ENCODE measurements at places on chromosomes 6 and 20.

- DNase-seq = no peak
These were observed 8.9 kb upstream of the NR2E1 start for GRCh38 chr6:108156938-108157233.

DNA sequence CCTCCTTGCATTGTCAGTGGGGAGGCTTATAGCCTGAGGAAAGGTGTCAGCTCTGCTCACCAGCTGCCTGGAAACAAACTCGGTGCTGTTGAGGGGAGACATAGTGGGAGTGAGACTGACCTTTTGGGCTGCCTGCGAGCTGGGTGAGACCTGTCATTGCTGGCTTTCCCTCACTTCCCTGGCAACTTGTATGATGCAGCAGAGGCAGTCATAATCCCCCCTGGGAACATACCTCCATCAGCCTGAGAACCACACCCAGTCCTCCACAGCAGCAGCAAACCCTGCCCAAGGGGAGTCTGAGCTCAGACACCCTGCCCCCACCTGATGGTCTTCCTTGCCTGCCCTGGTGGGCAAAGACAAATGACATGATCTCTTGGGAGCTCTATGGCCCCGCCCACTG is 521.2 kb upstream of the IMPG1 start:
- DNase-seq = no peak

DNA sequence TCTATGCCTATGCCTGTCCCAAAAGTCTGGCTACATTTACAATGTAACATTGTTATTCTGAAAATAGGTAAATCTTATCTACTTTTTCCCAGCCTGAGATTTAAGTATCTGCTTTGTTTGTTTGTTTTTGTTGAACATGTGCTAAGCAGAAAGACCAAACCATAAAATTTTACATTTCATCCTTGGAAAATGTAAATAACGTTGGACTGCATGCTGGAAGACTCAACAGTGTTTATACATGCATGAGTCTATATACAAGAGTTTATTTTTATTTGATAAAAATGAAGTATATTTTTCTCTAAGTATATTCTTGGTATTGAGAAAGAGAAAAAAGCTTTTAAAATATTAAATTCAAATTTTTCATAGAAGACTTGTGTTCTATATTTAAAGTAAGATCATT is 12.1 kb upstream of the PDE10A start:
- DNase-seq = no peak

DNA sequence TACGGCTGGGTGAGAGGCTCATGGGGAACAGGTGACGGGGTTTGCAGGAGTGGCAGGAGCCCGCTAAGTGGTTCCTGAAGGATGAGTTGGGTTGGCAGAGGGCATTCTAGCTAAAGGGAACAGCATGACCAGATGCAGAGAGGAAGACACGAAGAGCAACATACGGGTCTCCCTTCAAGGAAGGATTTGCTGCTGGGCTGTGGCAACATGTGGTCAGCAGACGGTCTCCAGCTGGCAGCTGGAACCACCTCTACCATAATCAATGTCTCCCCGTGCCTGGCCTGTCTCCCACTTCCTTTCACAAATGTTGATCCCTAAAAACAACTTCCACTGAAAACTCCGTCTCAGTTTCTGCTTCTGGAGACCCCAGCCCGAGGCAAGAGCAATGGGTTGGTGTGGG is 80.6 kb upstream of the SULF2 start:
- DNase-seq = no peak

GRCh38 chr20:4684837-4685413 is 36.8 kb upstream of the PRND start:
- DNase-seq = no peak

- DNase-seq = no peak
These were observed 23.7 kb downstream of the SDHAF4 start for GRCh38 chr6:70590400-70590799.

DNA sequence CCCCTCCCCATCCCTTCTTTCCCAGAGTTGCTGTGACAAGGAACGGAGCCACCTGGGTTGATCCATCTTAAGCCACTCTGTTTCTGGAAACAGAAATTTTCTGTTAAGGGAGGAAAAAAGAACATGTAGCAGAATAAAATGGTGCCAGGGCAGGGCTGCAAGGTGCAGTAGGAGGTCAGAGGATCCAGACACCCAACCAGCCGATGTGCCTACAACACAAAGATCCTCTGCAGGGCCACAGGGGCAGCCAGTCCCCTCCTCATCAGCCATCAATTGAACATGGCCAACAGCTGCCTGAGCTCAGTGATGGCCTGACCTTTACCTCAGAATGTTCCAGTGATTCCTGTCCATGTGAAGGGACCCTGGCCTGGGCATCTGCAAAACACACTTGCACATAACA is 11.9 kb downstream of the MDFI start:
- DNase-seq = no peak

- no peak for DNase-seq
These were observed 21.1 kb downstream of the FOXC1 start for GRCh38 chr6:1630771-1631217.

GRCh38 chr6:49736017-49736508 is 8.1 kb downstream of the CRISP3 start:
- no peak for DNase-seq

- no peak for DNase-seq
These were observed 1.7 kb downstream of the GABBR1 start for GRCh38 chr6:29631209-29631810.

- no peak for DNase-seq
These were observed 256.9 kb downstream of the ERMARD start for GRCh38 chr6:170008294-170008785.

DNA sequence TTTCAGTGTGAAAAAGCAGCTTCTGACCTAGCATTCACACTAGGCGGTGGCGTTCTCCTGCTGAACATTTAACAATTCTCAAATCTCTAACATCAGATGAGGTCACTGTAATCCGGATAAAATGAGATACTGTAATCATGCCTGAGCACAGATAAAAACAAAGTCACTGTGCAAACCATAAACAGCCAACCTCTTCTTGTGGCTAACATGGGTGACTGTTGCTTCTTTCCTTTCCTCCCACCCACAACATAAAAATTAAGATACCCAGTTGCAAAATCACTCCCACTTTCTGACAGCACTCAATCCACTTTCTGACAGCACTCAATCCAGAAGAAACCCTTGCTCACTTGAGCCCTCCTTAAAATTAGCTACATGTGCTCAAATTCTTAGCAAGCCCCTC is 11.5 kb upstream of the ALDH8A1 start:
- DNase-seq = no peak

DNA sequence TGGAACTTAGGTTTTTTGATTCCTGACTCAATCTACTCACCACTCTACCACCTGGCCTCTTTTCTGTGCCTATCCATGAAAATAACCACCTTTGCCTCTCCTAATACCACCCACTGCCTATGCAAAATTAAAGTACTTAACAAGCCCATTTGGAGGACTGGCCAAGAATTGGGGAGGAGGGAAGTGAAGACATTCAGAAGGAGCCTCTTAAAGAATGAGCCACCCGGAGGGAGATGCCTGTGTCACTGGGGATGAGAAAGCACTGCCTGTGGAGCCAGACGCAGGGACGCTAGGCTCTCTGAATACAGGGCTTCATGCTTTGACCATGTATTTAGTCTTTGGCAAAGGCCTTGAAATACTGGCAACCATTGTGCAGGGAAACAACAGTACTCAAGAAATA is 40.0 kb upstream of the MRPS10 start:
- no peak for DNase-seq

DNA sequence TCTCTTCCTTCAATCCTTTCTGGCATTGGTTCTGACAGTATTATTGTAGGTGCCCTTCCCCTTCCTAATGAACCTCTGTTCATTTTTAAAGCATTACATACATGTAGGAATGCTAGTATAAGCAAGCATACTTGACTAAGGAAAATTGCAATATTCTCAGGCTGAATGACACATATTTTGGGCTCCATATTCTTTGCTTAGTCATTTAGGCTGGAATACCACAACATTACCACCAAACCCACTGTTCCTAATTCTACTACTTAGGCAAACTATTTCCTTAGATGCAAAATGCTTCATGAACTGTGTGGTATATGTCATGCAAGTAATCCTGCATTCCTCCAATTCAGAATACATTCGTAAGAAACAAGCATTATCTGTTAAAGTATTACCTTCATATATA is 113.9 kb downstream of the PRDM1 start:
- no peak for DNase-seq

DNA sequence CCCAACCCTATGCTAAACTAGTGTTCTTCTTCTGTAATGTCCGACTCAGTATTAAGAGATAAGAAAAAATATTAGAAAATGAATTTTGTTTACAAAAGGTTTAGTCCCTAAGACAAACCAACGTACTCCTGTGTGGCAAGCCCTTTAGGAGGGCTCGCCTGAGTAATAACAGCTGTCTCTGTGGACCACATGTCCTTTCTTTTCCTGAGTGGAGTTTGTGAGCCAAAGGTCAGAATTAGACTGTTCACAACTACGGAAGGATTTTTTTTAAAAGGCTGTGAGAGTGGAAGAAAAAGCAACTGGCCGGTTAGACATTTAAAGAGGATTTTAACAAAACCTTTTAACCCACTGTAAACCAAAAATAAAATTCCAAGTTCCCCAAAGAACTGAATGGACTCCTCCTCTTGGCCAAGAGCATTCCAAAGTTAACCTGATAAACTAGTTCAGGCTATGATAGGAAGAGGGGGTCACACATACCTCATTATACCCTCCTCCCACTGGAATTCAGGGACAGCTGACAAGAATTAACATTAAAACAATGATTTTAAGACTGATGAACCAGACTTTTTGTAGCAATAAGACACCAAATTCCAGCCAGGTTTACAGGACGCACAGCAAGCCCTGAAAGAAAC is 43.5 kb downstream of the FAM184A start:
- no peak for DNase-seq

- no peak for DNase-seq
These were observed 82.5 kb downstream of the B3GAT2 start for GRCh38 chr6:70874181-70874913.

GRCh38 chr6:56521454-56521853 is 121.2 kb downstream of the DST start:
- DNase-seq = no peak

- no peak for DNase-seq
These were observed 435 bp downstream of the ZSWIM3 start for GRCh38 chr20:45857882-45858216.

GRCh38 chr6:11353921-11354389 is 121.5 kb upstream of the NEDD9 start:
- no peak for DNase-seq

- DNase-seq = no peak
These were observed 43.1 kb downstream of the ARID1B start for GRCh38 chr6:156820089-156820798.

DNA sequence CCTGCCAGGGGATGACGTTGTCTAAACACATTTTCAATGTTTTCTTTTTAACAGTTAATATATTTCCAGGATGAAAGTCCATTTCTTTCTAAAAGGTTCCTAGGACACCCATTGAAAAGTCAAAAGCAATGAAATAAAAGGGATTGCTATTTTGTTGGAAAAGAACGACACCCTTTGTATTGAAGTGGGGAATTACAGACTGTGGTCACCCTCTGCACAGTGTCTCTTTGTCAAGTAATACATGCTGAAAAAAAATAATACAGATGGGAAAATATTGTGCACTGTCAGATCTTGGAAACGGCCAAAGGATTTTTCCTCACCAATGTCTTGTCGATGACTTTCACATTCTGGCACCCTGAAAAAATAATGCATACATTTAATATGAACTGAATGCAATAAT is 56.9 kb downstream of the HAO1 start:
- no peak for DNase-seq

- no peak for DNase-seq
These were observed 362.6 kb downstream of the QKI start for GRCh38 chr6:163776906-163777686.

DNA sequence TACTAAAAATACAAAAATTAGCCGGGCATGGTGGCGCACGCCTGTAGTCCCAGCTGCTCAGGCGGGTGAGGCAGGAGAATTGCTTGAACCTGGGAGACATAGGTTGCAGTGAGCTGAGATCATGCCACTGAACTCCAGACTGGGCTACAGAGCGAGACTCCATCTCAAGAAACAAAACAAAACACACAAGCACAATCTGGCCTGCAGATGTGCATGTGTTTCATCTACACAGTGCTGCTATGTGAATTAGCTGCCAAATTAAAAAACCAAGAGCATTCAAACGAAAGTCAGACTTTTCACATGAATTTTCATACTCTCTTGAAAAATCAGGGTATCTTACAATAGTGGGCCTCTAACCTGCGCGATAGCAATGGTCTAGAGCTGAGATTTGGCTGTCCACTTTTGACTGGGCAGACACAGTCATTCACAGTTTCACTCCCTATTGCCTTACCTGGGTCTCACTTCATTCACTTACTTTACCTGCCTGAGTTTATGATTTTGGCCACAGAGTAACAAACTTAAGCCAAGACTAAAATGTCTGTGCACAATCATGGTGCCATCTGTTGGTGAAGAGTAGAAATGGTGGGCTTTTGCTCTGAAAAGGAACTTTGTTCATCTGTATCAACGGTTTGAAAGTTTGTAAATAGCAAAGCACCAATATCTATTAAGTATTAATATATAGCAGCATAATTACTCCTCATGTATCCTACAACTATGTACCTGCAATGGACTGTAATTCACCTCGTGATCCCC is 138.5 kb upstream of the UST start:
- DNase-seq = no peak

DNA sequence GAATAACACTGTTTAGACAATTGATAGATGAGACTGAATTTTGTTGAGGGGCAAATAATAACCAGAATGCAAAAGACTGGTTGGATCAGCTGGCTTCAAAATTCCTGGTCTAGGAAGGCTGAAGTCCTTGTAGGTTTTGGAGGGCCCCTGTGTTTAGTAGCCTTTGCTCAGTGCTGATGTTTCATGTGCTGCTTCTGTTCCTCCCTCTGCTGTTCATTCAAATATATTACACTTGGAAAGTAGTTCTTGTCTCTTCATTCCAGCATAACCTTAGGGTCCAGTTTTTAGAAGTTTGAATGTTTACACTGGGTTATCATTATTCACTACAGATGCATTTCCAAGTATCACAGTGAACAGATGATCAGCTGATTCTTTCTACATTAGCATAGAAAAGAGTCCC is 72.5 kb downstream of the FLRT3 start:
- no peak for DNase-seq

DNA sequence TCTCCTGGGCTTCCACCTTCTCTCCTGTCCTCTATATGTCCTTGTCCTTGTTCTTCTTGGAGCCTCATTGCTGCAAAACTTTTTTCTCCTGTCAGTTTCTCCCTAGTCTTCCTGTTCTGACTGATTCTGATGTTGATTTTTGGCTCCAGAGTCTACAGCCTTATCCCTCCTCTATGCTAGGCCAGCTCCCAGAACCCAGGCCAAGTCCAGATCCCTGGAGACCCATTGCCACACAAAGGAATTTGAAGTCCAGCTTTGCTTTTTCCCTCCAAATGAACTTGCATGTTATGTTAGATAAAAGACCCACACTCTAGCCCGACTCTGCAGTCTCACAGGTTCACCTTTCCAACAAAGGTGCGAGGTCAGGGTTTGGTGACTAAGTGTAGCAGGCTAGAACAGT is 203.1 kb downstream of the FNDC1 start:
- no peak for DNase-seq

- no peak for DNase-seq
These were observed 194.9 kb upstream of the ZNF184 start for GRCh38 chr6:27667657-27668441.

GRCh38 chr6:1387876-1388629 is 1.3 kb upstream of the FOXF2 start:
- no peak for DNase-seq

GRCh38 chr6:44608175-44608574 is 220.7 kb downstream of the CDC5L start:
- no peak for DNase-seq
